Vagina (tissue), 2 donors: ENCODE measurements at places on chromosomes 12 and 14.

DNA sequence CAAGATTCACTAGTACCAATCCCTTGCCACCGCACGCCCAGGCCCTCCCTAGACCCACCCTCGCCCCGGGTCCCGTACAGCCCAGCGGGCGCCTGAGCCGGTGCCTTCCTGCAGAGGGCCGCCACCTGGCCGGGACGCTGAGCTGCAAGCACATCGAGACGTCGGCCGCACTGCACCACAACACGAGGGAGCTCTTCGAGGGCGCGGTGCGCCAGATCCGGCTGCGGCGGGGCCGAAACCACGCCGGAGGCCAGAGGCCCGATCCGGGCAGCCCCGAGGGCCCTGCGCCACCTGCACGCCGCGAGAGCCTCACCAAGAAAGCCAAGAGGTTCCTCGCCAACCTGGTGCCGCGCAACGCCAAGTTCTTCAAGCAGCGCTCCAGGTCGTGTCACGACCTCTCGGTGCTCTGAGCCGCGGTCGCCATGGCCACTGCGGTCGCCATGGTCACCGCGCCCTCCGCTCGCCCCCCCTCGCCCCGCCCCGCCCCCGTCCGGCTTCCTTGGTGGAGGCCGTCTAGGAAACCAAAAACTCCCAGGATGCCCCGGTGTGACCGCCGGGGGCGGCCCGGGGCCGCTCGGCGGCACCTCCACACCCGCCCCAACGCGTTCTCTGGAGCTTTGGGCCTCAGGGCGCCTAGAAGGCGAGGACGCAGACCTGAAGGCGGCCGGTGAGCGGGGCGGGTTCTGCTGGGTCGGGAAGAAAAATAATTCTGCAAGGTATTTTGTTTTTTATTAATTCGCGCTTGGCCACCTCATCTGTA lies 3.7 kb downstream of the REM2 start:
- H3K4me1 ChIP-seq, result peaks cover 24% of the 10 kb centered on the region
- DNase-seq, result no peak
- no peaks in the 10 kb centered on the region for H3K36me3 ChIP-seq
- H3K27me3 ChIP-seq, result no peaks in the 10 kb centered on the region

DNA sequence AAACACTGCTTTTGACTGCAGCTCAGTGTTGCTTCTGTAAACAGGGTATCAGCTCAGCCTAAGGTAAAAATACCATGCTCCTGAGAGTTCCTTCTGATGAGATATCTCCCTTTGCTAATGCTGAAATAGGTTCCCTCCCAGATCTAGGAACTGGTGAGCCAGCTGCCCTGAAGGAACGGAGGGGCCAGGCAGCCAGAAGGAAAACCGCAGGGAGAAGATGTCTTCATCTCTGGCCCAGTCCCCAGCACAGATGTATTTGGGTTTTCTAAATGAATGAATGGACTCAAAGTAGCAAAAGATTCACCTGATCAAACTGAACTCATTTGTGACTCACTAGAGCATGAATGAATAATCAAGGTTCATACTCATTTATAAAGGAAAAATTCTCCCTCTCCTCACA lies 247.8 kb downstream of the MSRB3 start:
- H3K4me1 ChIP-seq, result no peaks in the 10 kb centered on the region
- H3K27me3 ChIP-seq, result no peaks in the 10 kb centered on the region
- no peak overlapping the region for H3K4me3 ChIP-seq
- no peak overlapping the region for H3K27ac ChIP-seq
- no peak for DNase-seq
- no peaks in the 10 kb centered on the region for H3K36me3 ChIP-seq

GRCh38 chr12:20460956-20461355 lies 92.6 kb downstream of the PDE3A start:
- no peaks in the 10 kb centered on the region for H3K27me3 ChIP-seq
- no peaks in the 10 kb centered on the region for H3K36me3 ChIP-seq
- H3K4me1 ChIP-seq, result no peaks in the 10 kb centered on the region
- no peak overlapping the region for H3K4me3 ChIP-seq
- no peak for DNase-seq

DNA sequence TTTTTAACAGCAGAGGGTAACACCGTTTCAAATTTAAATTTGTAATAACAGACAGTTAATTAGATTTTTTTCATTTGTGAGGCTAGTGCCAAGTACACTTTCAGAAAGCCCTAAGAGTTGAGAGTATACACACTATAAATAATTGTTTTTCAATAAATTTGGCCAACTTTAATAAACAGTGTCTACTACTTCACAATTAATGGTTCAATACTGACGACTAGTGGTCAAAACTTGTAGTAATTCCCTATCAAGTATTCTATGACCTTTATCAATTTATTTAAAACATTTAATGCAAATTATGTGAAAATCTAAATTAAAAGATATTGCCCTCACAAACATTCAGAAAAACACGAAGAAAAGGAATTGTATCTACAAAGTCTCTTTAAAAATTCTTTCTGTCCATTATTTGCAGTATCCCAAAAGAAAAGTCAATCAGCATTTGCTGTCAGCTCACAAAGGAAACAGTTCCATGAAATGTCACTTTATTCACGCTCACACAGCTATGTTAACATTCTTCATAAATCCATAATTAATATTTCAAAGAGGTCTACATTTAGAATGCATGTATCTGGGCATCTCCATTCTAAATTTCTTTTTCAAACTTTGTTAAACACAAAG lies 91.2 kb downstream of the CEP128 start:
- no peak overlapping the region for H3K27ac ChIP-seq
- H3K36me3 ChIP-seq, result no peaks in the 10 kb centered on the region
- H3K4me1 ChIP-seq, result no peaks in the 10 kb centered on the region
- H3K27me3 ChIP-seq, result no peaks in the 10 kb centered on the region

DNA sequence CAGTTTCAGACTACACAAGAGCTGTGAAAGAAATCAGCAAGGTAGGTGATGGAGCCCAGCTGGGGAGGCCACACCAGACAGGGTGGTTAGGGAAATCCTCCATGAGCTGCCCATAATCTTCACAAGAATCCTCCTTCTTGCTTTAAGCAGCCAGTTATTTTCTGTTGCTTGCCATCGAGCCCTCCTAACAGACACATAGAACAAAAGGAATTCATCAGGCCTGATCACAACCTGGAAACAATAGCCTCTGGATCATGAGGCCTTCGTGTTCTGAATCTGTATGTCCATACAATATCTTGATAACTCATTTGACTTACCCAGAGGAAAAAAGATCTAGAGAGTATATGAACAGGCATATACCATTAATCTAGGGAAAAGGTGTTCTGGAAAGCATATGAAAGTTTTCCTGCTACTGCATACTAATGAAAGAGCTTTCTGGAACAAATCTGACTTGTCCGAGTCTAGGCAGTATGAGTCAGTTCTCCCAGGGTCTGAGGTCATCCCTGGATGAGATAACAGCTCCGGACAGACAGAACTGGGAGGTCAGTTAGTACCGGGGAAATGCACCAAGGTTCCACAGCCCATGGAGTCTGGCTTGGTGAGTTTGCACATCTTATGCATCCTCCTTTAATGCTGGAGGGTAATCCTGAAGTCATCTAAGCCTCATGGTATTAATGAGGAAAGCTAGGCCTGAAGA lies 52.8 kb upstream of the ELK3 start:
- no peak overlapping the region for H3K27ac ChIP-seq
- H3K4me1 ChIP-seq, result no peaks in the 10 kb centered on the region
- no peaks in the 10 kb centered on the region for H3K27me3 ChIP-seq
- H3K4me3 ChIP-seq, result no peak overlapping the region

GRCh38 chr12:107759410-107759809 lies 1.5 kb downstream of the PRDM4 start:
- no peaks in the 10 kb centered on the region for H3K36me3 ChIP-seq
- no peaks in the 10 kb centered on the region for H3K27me3 ChIP-seq
- H3K4me3 ChIP-seq, result peak overlapping the region; percentile 88
- H3K4me1 ChIP-seq, result peaks cover 31% of the 10 kb centered on the region
- no peak for DNase-seq
- peak overlapping the region; percentile 65 for H3K27ac ChIP-seq

DNA sequence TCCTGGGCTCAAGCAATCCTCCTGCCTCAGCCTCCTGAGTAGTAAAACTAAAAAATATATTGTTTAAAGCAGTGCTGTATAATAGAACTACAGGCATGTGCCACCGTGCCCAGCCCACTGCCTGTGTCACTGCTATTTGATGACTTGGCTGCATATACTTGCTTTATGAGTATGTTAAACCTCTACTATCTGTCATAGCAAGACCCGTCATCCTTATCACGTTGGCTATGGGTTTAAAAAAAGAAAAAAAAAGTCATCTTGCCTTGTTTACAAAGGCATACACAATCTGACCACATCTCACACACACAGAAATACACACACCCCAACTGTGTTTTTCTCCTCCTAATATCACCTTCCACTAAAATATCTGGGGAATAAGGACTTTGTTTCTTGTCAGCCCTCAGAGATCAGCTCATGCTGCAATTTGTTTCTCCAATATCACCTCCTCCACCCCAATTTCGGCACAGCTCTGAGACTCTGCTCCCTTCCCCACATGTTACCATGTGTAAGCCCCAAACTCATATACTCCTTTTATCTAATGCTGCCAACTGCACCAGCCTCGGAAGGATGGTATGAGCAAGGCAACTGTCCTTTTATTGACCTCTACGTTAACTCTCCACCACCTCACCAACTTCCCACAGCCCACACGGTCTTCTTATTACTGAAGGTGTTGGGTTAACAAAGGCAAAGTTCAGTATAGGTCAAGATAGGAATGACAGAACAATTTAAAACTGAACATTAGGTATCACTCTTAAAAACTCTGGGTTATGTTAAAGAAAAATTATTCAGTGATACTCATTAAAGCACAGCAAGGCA lies 802 bp upstream of the TMPRSS12 start:
- H3K4me1 ChIP-seq, result no peaks in the 10 kb centered on the region
- peak overlapping the region; percentile 60 for H3K27ac ChIP-seq
- no peaks in the 10 kb centered on the region for H3K27me3 ChIP-seq
- no peak for DNase-seq
- no peaks in the 10 kb centered on the region for H3K36me3 ChIP-seq
- no peak overlapping the region for H3K4me3 ChIP-seq

- DNase-seq, result no peak
- H3K4me3 ChIP-seq, result peak overlapping the region; percentile 5
- peak overlapping the region; percentile 76 for H3K27ac ChIP-seq
- H3K36me3 ChIP-seq, result no peaks in the 10 kb centered on the region
Measured at GRCh38 chr12:106123551-106124081, 15.1 kb downstream of the NUAK1 start.

GRCh38 chr12:111076611-111077451 lies 156.5 kb upstream of the MYL2 start:
- DNase-seq, result no peak
- no peak overlapping the region for H3K4me3 ChIP-seq
- no peaks in the 10 kb centered on the region for H3K27me3 ChIP-seq
- H3K4me1 ChIP-seq, result no peaks in the 10 kb centered on the region
- H3K36me3 ChIP-seq, result no peaks in the 10 kb centered on the region
